ENCODE measurements at places on chromosomes 1 and 21.

DNA sequence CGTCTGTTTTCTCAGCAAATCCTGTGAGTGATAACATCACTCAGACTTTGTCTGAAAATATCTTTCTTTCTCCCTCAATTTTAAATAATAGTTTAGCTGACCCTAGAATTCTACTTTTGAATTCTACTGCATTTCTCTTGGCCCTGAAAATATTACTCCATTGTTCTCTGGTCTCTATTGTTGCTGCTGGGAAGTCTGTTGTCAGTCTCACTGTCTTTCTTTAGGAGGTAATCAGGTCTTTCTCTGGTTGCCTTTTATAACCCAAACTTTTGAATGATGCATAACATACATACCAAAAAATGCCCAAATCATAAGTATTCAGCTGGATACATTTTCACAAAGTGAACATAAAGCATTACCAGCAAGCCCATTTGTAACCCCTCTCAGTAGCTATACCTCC is 100.0 kb downstream of the MATN1 start:
- DNase-seq = no peak

- no peak for DNase-seq
Measured at GRCh38 chr1:219155135-219155534, 18.5 kb upstream of the LYPLAL1 start.

DNA sequence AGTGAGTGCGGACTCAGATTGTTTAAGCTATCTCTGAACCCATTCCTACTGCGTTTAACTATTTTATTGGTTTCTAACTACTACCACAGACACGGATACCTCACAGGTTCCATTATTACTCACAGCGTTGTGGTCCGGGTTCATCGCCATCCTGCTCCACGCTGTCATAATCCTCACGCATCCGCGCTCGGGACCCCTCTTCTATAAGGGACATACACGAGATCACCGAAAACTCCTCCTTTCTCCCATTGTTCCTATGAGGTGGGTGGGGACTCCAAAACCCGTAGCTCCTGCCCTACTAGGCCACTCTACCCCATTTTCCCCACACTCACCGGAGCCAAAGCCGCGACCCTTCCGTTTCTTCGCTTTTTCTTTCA is 610 bp downstream of the RBM8A start:
- peak; percentile 27 for DNase-seq

DNA sequence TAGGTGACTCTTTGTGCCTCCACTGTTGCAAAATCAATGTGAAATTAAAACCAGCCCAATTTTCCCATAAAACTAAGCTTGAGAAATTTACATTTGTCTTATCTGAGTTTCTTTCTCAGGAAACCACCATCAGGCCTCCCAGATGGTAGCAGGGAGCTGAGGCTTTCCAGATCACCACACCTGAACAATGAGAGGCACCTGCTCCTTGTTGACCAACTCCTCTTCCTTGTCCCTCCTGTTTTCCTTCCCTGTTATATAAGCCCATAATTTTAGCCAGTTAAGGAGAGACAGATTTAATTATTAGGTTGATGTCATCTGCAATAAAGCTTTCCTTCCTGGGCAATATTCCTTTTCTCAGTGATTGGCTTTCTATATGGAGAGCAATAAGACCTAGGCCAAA is 32.0 kb upstream of the C1orf185 start:
- DNase-seq = no peak

- DNase-seq = no peak
Measured at GRCh38 chr1:163296504-163297263, 25.1 kb upstream of the NUF2 start.

DNA sequence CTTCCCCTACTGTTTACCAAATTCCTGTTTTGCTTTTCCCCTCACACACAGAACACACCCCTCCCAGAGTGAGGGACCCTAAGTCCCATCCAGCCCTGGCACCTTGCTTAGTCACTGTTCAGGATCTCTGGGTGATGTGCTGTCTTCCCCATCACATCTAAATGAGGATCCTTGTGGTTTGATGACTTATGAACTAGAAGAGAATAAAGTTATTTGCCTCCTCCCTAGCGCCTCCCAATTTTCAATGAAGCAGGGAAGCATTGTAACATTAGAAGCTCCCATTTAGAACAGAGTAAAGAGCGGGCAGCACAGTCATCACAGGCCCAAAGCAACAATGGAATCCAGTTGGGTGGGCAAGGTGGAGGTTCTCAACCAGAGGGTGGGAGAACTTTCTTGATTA is 27.0 kb downstream of the DISC1 start:
- DNase-seq = no peak

GRCh38 chr1:186236921-186237320 is 138.1 kb downstream of the TPR start:
- DNase-seq = no peak

DNA sequence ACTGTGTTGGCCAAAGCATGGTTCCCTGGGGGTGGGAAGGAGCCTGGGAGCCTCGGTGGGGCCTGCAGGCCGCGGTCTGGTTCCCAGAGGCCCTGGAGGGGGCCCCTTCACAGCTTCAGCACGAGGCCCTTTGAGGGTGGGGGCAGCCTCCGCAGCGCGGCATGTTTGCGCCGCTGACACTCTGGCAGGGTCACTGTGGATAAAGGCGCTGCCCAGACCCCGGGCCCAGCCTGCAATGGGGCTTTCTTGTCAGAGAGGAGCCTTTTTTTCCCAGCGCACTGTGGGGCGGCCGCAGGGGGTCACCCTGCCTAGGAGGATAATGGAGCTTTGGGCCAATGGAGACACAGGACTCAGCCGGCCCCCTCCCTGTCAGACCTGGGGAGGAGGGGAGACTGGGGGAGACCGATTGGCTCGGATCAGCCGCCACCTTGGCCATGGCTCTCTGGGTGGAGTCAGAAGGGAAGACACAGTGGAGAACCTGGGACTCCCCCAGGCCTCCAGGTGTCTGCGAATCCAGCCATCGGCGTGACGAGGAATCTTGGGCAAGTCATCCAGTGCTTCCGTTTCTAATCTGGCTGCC is 26.0 kb downstream of the EPHB2 start:
- DNase-seq = no peak

DNA sequence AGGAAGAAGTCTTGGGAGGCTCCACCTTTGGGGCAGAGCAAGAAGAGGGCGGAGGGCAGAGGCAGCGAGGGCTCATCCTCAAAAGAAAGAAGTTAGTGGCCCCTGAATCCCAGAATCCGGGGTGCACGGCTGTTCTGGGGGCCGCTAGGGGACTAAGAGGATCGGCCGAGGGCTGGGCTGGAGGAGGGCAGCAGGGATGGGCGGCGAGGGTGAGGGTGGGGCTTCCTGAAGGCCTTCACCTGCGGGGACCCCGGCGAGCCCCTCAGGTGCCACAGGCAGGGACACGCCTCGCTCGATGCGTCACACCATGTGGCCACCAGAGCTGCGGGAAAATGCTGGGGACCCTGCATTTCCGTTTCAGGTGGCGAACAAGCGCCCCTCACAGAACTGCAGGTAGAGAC is 23.9 kb downstream of the COL6A1 start:
- DNase-seq = no peak

GRCh38 chr21:16568661-16569060 is 838.9 kb downstream of the USP25 start:
- no peak for DNase-seq

Data from activated T-helper 9 cell treated with anti-CD3 and anti-CD28 coated beads, Interleukin-2, amount 50 U/mL, for 16 hours (primary cell).